ENCODE measurements at places on chromosomes 12 and 14. TPM values are rescaled to one million over a fixed set of nuclear protein-coding genes. Genes with fewer than 3 reads are reported as not detected.

Gene TBC1D30
- 0.57 TPM for polyA plus RNA-seq

Gene PPFIBP1
- 26.4 TPM for polyA plus RNA-seq

Gene HCAR1
- 0.20 TPM for polyA plus RNA-seq

Gene OVCH1
- polyA plus RNA-seq = 0.07 TPM

Gene RASSF8
- polyA plus RNA-seq = 13.0 TPM

Gene RPL10L
- not detected for polyA plus RNA-seq

Gene RGS6
- polyA plus RNA-seq = 12.7 TPM

Gene NTS
- polyA plus RNA-seq = 1.1 TPM

Gene KRT8
- polyA plus RNA-seq = 282 TPM

Gene SYCP3
- polyA plus RNA-seq = 0.05 TPM

Gene GLIPR1L1
- not detected for polyA plus RNA-seq

Gene ZNF385A
- polyA plus RNA-seq = 6.0 TPM

Gene KCNC2
- not detected for polyA plus RNA-seq

Gene RTL1
- polyA plus RNA-seq = 0.05 TPM

Gene RDH5
- polyA plus RNA-seq = 24.1 TPM

Gene FERMT2
- 48.8 TPM for polyA plus RNA-seq

Gene SMCO2
- polyA plus RNA-seq = 0.14 TPM

Gene ADSS1
- polyA plus RNA-seq = 217 TPM

Gene STAB2
- 0.23 TPM for polyA plus RNA-seq

Gene HOXC4
- polyA plus RNA-seq = 0.32 TPM

Gene CELA1
- polyA plus RNA-seq = not detected

Gene KRT6C
- not detected for polyA plus RNA-seq

Gene CLEC12A
- 0.38 TPM for polyA plus RNA-seq

Gene DPF3
- polyA plus RNA-seq = 16.5 TPM

Gene MYL2
- 435 TPM for polyA plus RNA-seq

Gene AQP2
- 0.77 TPM for polyA plus RNA-seq

Gene FUT8
- polyA plus RNA-seq = 5.2 TPM
